ENCODE measurements at places on chromosomes 2 and 18. TPM values are rescaled to one million over a fixed set of nuclear protein-coding genes. Genes with fewer than 3 reads are reported as not detected.

GRCh38 chr2:230690439-230690838 is 22.2 kb upstream of the CAB39 start:
- no peak overlapping the region for H3K27ac ChIP-seq
- no peaks in the 10 kb centered on the region for H3K27me3 ChIP-seq
- no peak overlapping the region for H3K4me3 ChIP-seq

DNA sequence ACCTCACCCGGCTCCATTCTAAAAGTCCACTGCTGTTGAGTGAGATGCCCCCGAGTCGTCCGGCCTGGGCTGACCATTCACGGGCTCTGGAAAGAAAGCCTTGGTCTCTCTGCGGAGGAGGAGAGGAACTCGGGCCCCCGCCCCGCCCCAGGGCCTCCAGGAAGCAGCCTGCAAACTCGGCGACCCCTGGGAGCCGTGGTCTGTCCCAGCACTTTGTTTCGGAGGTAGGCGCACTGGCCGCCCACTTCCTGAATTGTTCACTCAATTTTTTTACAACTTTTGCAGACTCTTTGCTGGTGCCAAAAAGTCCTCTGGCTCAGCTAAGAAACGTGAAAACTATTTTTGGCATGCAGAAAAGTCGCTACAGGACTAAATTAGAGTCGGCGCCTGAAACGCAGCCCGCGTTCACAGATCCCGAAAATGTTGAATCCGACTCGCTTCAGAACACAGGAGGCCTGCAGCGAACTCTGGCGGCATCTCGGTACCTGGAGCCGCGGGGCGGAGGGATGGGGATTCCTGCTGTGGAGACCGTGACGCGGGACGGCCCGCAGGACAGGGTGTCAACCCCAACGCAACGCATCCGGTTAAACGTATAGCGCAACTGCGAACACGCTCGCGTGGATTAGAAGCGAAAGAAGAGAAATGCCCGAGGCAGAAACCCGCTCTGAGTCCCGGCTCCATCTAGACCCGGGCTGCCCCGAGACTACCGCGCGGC is 1.5 kb downstream of the PXDN start:
- H3K36me3 ChIP-seq = no peaks in the 10 kb centered on the region
- DNase-seq = no peak
- H3K4me1 ChIP-seq = peaks cover 4% of the 10 kb centered on the region

GRCh38 chr2:196479350-196479749 is 160.2 kb upstream of the CCDC150 start:
- DNase-seq = no peak
- H3K27me3 ChIP-seq = peaks cover 5% of the 10 kb centered on the region
- no peaks in the 10 kb centered on the region for H3K4me1 ChIP-seq
- no peak overlapping the region for H3K27ac ChIP-seq
- no peak overlapping the region for H3K4me3 ChIP-seq

- no peak for DNase-seq
- peak overlapping the region; percentile 52 for H3K27ac ChIP-seq
- H3K36me3 ChIP-seq = peaks cover 14% of the 10 kb centered on the region
- H3K27me3 ChIP-seq = no peaks in the 10 kb centered on the region
These were observed 872 bp downstream of the ASB1 start for GRCh38 chr2:238427435-238428162.

RNMT gene
- total RNA-seq = 130 TPM

DNA sequence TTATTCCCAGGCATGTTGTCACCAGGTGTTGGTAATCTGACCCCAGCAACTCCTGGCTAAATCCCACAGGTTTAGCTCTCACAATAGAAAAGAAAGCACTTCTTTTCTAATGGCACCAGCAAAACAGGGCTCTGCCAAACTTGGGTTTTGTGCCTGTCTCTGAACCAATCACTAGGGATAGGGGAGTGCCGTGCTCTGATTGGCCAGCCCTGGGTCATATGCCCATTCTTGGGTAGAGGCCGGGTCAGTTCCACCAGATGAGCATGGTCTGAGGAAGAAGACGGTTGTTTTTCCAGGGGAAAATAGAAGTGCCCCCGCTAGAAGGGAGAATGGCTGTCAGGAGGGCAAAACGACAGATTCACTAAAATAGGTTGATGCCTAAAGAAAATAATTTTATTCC is 14.7 kb downstream of the CDK15 start:
- H3K4me1 ChIP-seq = no peaks in the 10 kb centered on the region
- no peaks in the 10 kb centered on the region for H3K36me3 ChIP-seq
- H3K27me3 ChIP-seq = peaks cover 6% of the 10 kb centered on the region
- no peak overlapping the region for H3K4me3 ChIP-seq
- no peak overlapping the region for H3K27ac ChIP-seq

VIL1 gene
- total RNA-seq = 0.20 TPM

- H3K4me1 ChIP-seq = no peaks in the 10 kb centered on the region
- H3K27me3 ChIP-seq = peaks cover 3% of the 10 kb centered on the region
- no peak overlapping the region for H3K4me3 ChIP-seq
- H3K27ac ChIP-seq = no peak overlapping the region
- H3K36me3 ChIP-seq = no peaks in the 10 kb centered on the region
These were observed 26.8 kb downstream of the PKDCC start for GRCh38 chr2:42074661-42075060.

DNA sequence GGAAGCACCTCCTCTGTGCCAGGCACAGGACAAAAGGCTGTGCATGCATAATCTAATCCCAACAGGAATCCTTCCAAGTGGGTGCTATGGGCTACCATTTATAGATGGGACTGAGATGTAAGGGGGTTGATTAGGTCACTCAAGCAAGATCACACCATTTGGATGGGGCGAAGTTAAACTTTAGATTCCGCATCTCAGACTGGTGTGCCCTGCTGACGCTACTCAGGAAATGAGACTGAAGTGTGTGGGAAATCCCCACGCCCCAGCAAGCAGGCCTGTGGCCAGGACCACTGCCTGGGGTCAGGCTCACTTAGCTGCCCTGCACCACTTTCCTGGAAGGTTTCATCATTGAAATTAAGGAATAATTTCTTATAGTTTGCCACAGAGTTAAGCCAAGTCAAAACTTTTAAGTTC is 70.5 kb upstream of the PPP1CB start:
- peak; percentile 64 for DNase-seq
- peaks cover 31% of the 10 kb centered on the region for H3K4me1 ChIP-seq
- no peak overlapping the region for H3K27ac ChIP-seq
- no peaks in the 10 kb centered on the region for H3K27me3 ChIP-seq

TRIM43B gene
- not detected for total RNA-seq

GRCh38 chr2:200393191-200393590 is 86.7 kb downstream of the SPATS2L start:
- H3K27ac ChIP-seq = no peak overlapping the region
- no peaks in the 10 kb centered on the region for H3K36me3 ChIP-seq
- H3K27me3 ChIP-seq = no peaks in the 10 kb centered on the region
- DNase-seq = no peak
- no peaks in the 10 kb centered on the region for H3K4me1 ChIP-seq

DOK6 gene
- total RNA-seq = not detected

GRCh38 chr18:65547046-65547445 is 203.8 kb upstream of the CDH7 start:
- no peak overlapping the region for H3K27ac ChIP-seq
- H3K27me3 ChIP-seq = no peaks in the 10 kb centered on the region
- no peaks in the 10 kb centered on the region for H3K36me3 ChIP-seq
- DNase-seq = no peak
- H3K4me1 ChIP-seq = no peaks in the 10 kb centered on the region
- H3K4me3 ChIP-seq = no peak overlapping the region

GRCh38 chr18:54957296-54957832 is 1.9 kb downstream of the CCDC68 start:
- no peak overlapping the region for H3K27ac ChIP-seq
- no peaks in the 10 kb centered on the region for H3K4me1 ChIP-seq
- no peaks in the 10 kb centered on the region for H3K36me3 ChIP-seq
- no peak for DNase-seq
- peaks cover 12% of the 10 kb centered on the region for H3K27me3 ChIP-seq
- no peak overlapping the region for H3K4me3 ChIP-seq

C18orf54 gene
- total RNA-seq = 0.44 TPM

- H3K27ac ChIP-seq = peak overlapping the region; percentile 63
- no peak for DNase-seq
- no peaks in the 10 kb centered on the region for H3K27me3 ChIP-seq
These were observed 36.4 kb upstream of the SLC14A1 start for GRCh38 chr18:45687621-45688020.

GALNT14 gene
- not detected for total RNA-seq

DNA sequence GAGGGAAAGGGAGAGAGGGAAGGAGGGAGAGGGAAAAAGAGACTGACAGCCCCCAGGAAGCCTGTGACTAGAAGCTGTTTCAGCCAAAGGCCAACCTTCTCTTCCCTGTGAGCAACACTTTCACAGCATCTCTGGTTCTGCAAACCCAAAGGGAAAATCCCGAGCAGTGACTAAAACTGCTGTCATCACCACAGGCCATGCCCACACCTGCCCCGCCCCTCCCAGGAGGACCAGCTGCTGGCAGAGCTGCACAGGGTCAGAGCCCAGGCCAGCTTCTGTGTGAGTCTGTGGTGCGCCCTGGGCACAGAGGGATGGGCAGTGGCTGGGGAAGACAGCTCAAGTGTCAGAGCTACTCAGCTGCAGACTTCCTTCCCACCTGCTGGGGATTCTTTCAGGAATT is 64.9 kb upstream of the OTOS start:
- H3K27ac ChIP-seq = no peak overlapping the region
- DNase-seq = no peak
- peaks cover 11% of the 10 kb centered on the region for H3K27me3 ChIP-seq
- H3K36me3 ChIP-seq = no peaks in the 10 kb centered on the region
- no peaks in the 10 kb centered on the region for H3K4me1 ChIP-seq
- no peak overlapping the region for H3K4me3 ChIP-seq

GRCh38 chr2:240229603-240230235 is 89.3 kb upstream of the OTOS start:
- H3K4me1 ChIP-seq = peaks cover 18% of the 10 kb centered on the region
- no peak overlapping the region for H3K27ac ChIP-seq
- DNase-seq = no peak
- H3K36me3 ChIP-seq = no peaks in the 10 kb centered on the region

GRCh38 chr2:169982929-169983328 is 155.7 kb downstream of the UBR3 start:
- H3K36me3 ChIP-seq = peaks cover 23% of the 10 kb centered on the region
- H3K27me3 ChIP-seq = no peaks in the 10 kb centered on the region
- no peak overlapping the region for H3K4me3 ChIP-seq
- H3K4me1 ChIP-seq = no peaks in the 10 kb centered on the region
- no peak for DNase-seq

DNA sequence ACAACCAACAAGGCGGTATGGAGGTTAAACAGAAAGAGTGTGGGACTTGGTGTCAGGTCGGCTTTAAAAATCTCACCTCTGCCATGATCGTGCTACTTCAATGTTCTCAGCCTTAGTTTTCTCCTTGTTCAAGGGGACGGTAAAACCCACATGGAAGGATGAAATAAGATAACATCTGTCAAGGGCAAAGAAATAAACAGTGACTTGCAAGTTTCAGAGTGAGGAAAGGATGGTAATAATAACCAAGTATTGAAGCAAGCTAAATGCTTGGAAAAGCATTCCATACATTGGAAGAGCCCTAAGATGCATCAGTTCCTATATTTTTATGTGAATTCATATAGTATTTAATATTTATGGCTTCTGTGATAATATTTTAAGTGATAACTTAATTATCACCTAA is 29.8 kb upstream of the LMAN1 start:
- H3K4me1 ChIP-seq = no peaks in the 10 kb centered on the region
- no peak overlapping the region for H3K27ac ChIP-seq
- no peak overlapping the region for H3K4me3 ChIP-seq
- no peaks in the 10 kb centered on the region for H3K36me3 ChIP-seq

GRCh38 chr18:21741562-21742314 is 1.1 kb downstream of the MIB1 start:
- peaks cover 30% of the 10 kb centered on the region for H3K4me1 ChIP-seq
- peak overlapping the region; percentile 21 for H3K27ac ChIP-seq
- H3K27me3 ChIP-seq = no peaks in the 10 kb centered on the region
- DNase-seq = no peak
- H3K4me3 ChIP-seq = peak overlapping the region; percentile 94
- no peaks in the 10 kb centered on the region for H3K36me3 ChIP-seq

RAPGEF4 gene
- 0.73 TPM for total RNA-seq

- no peak for DNase-seq
- no peaks in the 10 kb centered on the region for H3K36me3 ChIP-seq
- H3K4me3 ChIP-seq = no peak overlapping the region
- peaks cover 9% of the 10 kb centered on the region for H3K4me1 ChIP-seq
- no peak overlapping the region for H3K27ac ChIP-seq
- H3K27me3 ChIP-seq = peaks cover 5% of the 10 kb centered on the region
These were observed 10.4 kb downstream of the SLC4A3 start for GRCh38 chr2:219637842-219638185.

DNA sequence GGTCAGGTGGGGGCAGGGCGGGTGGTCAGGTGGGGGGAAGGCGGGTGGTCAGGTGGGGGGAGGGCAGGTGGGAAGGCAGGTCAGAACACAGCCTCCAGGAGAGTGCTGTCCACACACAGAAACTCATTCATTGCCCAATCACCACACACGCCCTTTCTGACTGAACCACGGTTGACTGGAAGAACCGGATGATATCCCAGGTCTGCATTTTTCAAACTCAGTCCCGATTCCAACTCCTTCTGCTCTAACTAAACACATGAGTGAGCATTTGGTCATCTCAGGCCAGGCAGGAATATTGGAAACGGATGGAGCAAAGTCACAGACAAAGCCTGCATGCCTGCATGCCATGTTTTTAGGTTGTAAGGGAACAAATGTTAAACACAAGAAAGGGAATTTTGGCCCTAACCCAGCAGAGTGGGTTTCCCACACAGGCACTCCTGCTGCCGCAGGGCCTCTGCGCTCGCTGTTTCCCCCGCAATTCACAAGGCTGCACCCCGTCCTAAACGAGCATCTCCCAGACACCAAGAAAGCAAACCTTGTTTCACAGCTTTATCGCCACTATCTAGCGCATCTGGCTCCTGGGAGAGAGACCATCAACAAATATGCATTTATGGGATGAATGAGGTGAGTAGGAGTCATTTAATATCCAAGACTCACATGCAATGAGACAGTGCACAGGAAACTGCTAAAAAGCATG is 100.1 kb downstream of the ZNF516 start:
- no peak overlapping the region for H3K4me3 ChIP-seq
- H3K27ac ChIP-seq = no peak overlapping the region
- peaks cover 14% of the 10 kb centered on the region for H3K4me1 ChIP-seq
- no peak for DNase-seq
- H3K27me3 ChIP-seq = no peaks in the 10 kb centered on the region
- H3K36me3 ChIP-seq = no peaks in the 10 kb centered on the region

DNA sequence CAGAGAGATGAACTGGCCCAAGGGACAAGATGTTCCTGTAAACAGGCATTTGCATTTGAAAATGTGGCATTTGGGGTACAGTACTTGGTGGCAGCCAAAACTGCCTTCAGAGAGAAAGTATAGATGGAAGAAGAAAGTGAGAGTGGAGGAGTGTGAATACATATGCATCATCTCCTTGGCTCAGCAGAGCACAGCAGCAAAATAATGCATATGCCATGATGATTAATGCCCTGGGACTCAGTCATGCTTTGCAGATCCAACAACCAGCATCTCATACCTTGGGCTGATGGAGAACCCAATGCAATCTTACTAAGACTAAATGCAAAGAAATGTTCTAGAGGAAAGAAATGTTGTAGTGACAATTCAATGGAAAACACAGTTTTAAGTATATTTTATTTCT is 29.7 kb upstream of the CYTIP start:
- no peak overlapping the region for H3K4me3 ChIP-seq
- no peak overlapping the region for H3K27ac ChIP-seq
- H3K27me3 ChIP-seq = no peaks in the 10 kb centered on the region
- DNase-seq = no peak
- H3K36me3 ChIP-seq = no peaks in the 10 kb centered on the region

GRCh38 chr18:77012806-77013541 is 119.6 kb downstream of the MBP start:
- peaks cover 10% of the 10 kb centered on the region for H3K4me1 ChIP-seq
- peaks cover 91% of the 10 kb centered on the region for H3K36me3 ChIP-seq
- no peak overlapping the region for H3K4me3 ChIP-seq
- DNase-seq = no peak
- H3K27me3 ChIP-seq = no peaks in the 10 kb centered on the region

GRCh38 chr2:24981411-24982136 is 9.8 kb upstream of the DNAJC27 start:
- H3K4me3 ChIP-seq = no peak overlapping the region
- no peak for DNase-seq
- H3K4me1 ChIP-seq = no peaks in the 10 kb centered on the region
- no peak overlapping the region for H3K27ac ChIP-seq
- no peaks in the 10 kb centered on the region for H3K27me3 ChIP-seq

All from CD4-positive, alpha-beta T cell (primary cell).